NCI-H187 treated with DMSO at 0.1 percent for 48 hours (cell line): ENCODE measurements at places on chromosomes 12 and 14.

DNA sequence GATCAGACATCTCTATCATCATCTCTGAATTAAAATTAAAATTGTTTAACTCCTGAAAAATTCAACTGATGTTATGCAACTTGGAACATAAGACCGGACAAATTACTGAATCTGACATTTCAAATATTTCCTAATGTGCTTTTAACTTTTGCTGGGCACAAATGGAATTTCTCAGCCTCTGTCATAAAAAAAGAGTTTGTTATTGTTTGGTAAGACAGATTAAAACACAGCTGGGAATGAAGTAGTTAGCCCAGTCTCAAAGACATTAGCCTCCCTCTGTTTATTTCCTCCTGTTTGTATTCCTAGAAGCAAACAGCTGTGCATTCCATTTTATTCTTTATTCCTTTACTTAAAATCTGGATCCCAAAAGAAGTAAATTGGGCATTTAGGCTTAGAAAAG, 29.4 kb downstream of the PLEKHA5 start:
- no peak for DNase-seq

GRCh38 chr12:130288691-130289090, 49.0 kb upstream of the PIWIL1 start:
- DNase-seq: no peak

GRCh38 chr12:28817524-28817923, 331.6 kb upstream of the FAR2 start:
- no peak for DNase-seq

- DNase-seq: no peak
These were observed 70.1 kb upstream of the HOXC13 start for GRCh38 chr12:53868511-53868986.

DNA sequence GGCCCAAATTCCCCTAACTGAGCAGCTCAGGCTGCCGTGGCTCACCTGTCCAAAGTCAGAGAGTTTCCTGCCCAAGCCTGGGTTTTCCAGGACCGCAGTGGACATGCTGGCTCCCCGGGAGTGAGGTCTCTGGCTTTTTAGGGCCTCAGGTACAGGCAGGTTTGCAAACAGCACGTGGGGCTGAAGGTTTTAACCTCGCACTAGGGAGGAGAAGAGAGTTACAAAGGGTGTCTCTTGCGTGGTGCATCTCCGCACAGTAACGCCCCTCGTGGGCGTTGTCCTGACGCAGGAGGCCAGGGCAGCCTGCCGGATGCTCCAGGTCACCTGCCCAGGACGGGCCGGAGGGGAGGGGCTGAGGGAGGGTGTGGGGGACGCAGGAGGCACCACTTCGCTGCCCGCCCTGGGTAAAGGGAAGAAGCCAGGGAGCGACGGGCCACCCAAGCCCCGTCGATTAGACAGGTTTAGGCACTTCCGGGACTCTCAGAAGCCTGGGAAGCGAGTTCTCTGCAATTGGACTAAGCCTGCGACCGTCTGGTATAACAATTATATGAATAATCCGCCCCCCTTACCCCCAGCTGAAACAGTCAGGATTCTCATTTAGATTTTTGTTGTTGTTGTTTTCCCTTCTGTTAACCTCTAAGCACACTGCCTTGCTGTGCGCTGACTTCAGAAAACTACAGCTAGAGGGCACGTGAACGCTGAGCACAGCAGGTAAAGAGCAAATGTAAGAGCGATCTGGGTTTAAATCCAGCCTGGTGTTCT, at the start of gene PAH:
TSS of gene PAH (minus strand) at position 219 of the 762 bp plus-strand sequence. CDS start at position 105, 114 bp downstream.
- DNase-seq: no peak

DNA sequence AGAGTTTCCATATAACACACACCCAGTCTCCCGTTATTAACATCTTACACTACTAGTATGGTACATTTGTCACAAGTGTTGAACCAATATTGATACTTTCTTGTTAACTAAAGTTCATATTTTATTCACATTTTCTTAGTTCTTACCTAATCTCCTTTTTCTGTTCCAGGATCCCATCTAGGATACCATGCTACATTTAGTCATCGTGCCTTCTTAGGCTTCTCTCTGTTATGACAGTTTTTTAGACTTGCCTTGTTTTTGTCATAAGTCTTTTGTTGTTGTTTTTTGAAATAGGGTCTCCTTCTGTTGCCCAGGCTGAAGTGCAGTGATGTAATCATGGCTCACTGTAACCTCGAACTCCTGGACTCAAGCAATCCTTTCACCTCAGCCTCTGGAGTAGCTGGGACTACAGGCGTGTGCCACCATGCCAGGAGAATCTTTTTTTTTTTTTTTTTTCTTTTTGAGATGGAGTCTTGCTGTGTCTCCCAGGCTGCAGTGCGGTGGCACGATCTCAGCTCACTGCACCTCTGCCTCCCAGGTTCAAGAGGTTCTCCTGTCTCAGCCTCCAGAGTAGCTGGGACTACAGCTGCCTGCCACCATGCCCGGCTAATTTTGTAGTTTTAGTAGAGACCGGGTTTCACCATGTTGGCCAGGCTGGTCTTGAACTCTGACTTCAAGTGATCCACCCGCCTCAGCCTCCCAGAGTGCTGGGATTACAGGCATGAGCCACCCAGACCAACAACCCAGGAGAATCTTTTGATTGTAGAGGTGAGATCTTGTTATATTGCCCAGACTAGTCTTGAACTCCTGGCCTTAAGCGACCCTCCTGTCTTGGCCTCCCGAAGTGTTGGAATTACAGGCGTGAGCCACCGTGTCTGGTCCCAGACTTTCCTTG, 59.1 kb upstream of the HECTD1 start:
- no peak for DNase-seq

GRCh38 chr14:28778138-28779117, 11.8 kb downstream of the FOXG1 start:
- DNase-seq: no peak

- DNase-seq: no peak
These were observed 84.0 kb downstream of the CATSPERB start for GRCh38 chr14:91647856-91648255.

DNA sequence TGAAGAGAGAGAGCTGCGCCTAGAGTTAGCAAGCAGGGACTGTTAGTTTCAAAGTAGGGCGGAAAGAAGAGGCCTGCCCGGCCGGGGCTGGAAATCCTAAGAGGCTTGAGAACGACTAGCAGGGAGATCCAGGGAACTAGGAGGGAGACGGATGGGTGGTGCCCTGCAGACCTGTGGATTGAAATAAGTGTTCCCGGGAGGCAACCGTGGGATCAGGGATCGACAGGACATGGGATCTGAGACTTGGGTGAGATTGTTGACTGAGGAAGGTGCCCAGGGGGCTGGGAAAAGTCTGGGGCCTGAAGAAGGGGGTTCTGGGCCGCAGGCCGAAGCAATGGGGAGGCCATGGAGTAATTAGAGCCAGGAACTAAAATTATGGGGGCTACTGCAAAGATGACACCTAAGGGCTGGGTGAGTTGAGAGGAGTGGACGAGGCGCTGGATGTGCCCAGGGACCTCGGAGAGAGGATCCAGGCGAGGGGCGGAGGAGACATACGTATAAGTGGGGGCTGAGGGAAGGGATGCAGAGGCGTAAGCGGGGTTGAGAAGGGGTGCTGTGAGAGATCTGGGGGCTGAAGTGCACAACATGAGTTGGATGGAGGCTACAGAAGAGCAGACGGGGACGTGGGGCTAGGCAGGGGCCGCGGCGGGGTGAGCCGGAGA, 635 bp downstream of the LTA4H start:
- no peak for DNase-seq

GRCh38 chr14:103880348-103881267, 33.2 kb upstream of the PPP1R13B start:
- DNase-seq: no peak

DNA sequence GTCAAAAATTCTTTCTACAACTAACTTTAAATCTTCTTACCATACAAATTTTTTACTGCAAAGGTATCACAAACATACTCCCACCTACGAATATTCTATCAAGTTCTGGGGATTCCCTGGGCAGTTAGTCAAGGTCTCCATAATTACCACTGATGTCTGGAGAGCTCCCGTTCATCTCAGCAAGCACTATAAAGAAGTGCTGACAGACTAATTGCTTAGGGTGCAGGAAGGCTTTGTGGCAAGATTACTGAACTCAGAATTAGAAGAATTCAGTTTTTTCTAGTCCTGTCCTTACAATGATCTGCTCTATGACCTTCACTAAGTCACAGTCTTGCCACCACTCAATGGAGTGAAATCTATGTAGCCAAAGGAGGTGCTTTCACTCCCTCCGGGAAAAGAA, 61.5 kb downstream of the DUSP16 start:
- DNase-seq: no peak

GRCh38 chr12:7015555-7016370, 2.5 kb downstream of the LPCAT3 start:
- DNase-seq: no peak

- DNase-seq: no peak
These were observed 3.7 kb downstream of the KERA start for GRCh38 chr12:91053951-91054715.

- no peak for DNase-seq
These were observed 22.5 kb upstream of the TMPRSS12 start for GRCh38 chr12:50820177-50820576.

GRCh38 chr12:123634142-123634561, 523 bp downstream of the GTF2H3 start:
- no peak for DNase-seq

- DNase-seq: no peak
These were observed 27.3 kb downstream of the DLK1 start for GRCh38 chr14:100754020-100754419.

GRCh38 chr12:31248815-31249214, 77.1 kb downstream of the SINHCAF start:
- no peak for DNase-seq

DNA sequence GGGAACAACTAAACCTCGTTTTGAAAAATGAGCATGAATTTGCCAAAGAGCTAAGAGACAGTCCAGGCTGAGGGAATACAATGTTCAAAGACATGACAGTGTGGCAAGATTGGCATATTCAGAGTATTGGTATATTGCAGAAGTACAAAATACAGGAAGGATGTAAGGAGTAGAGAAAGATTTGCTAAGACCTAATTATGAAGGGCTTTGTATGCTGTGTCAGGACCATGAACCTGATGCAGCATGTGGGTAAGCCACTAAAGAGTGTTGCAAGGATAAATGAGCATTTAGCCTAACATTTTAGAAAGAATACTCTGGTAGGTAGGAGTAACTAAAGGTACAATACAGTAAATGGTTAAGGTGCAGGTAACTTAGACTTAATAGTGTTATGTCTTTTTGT, 65.1 kb downstream of the KTN1 start:
- DNase-seq: no peak

- no peak for DNase-seq
These were observed 11.1 kb downstream of the BCL11B start for GRCh38 chr14:99260587-99261551.

DNA sequence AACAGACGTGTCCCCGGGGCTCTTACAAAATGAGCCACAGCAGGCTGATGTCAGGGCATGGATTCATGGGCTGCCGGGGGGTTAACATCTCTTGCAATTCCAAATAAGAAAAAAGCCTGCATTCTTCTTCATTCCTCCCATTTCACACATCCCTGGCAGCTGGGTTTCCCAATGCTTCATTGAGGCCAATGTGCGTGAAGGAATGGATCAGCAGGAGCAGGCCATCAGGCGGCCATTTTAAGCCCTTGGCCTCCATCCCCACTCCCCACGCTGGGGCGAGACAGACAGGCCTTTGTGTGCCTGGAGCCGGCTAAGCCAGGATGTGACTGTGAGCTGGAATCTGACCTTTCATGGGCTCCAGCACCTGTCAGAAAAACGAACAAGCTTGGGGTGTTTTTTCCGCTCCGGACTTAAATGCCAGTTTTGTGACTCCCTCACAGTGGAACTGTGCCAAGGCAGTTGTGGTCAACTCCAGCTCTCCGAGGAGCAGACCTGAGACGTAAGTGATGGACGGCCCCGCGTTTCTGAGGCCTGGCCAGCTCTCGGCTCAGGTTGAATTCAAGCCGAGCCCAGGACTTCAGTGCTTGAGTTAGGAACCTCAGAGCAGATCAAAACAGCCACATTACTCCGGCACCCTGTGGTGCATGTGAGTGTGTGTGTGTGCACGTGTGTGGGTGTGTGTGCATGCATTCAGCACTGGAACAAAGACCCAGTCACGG, 133.1 kb downstream of the TMEM30B start:
- DNase-seq: no peak

- no peak for DNase-seq
These were observed 7.8 kb upstream of the KRT74 start for GRCh38 chr12:52581481-52581880.

- no peak for DNase-seq
These were observed at the start of gene ESRRB for GRCh38 chr14:76375947-76376404. Gene ESRRB, plus strand, starts transcription at chr14:76376137. Its CDS starts 265 bp downstream, at chr14:76376402.

GRCh38 chr12:16520328-16520727, 85.6 kb downstream of the LMO3 start:
- DNase-seq: no peak

- no peak for DNase-seq
These were observed 8.1 kb upstream of the OR6C65 start for GRCh38 chr12:55392032-55392795.
